ENCODE measurements at places on chromosomes 11 and 22.

GRCh38 chr22:49571326-49571725 is 256.3 kb downstream of the BRD1 start:
- no peak for DNase-seq

GRCh38 chr11:124899383-124900145 is 1.9 kb upstream of the ROBO4 start:
- DNase-seq, result no peak

DNA sequence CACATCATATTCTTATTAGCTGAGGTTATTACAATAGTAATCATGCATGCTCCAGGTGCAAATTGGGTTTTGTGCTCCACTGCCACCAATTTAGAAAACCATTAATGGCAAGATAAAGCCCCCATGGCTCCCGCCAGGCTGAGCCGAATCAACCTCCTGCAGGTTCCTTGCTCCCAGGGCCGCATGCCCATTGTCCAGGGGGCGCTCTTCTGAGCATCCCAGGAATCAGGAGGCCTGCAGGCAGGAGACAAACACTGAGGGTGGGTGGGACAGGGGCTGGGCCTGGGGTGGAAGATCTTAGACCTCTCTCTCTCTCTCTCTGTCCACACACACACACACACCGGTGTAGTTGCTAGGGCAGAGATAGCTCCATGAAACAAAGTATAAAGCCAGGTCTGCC is 57.4 kb downstream of the BUD13 start:
- DNase-seq, result no peak

DNA sequence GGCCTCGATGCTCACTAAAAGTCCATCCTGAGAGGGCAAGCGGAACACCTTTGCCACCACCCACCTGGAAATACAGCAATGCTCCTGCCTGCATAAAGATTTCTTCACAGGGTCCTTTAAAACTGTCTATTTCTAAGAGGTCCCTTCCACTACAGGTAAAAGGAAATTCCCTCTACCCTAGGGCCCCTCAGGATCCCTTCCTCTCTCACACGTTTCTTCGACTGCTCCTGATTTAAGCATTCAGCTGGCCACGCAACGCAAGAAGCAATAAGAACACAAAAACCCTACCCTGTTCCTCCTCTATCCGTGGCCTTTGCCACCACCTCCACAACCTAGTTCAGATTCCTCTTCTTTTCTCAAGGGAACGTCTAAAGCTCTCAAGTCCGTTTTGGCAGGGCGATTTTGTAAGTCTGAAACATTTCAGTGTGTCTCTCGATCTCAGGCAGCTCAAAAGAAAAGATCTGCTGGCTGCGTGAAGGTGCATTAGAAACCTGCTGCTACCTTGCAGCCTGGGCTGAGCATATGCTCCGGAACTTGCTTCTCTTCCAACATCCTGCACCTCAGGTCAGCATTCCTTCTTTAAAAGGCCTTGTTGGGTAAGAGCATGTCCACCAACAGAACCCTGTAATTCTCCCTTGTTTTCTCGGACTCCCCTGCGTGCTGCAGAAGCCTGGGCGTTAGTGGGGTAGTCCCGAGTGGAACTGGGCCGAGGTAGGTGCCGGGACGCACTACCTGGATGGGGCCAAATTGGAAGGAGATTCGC is 1.6 kb downstream of the LGR4 start:
- DNase-seq, result no peak

GRCh38 chr11:43931717-43932039 is 10.8 kb upstream of the C11orf96 start:
- no peak for DNase-seq

Data from posterior cingulate gyrus (tissue), 11 donors.